Hematopoietic multipotent progenitor cell treated with erythropoietin and hydrocortisone succinate and interleukin-3 and kit ligand, for 8 days (in vitro differentiated cells): ENCODE measurements at places on chromosomes 12 and 14.

DNA sequence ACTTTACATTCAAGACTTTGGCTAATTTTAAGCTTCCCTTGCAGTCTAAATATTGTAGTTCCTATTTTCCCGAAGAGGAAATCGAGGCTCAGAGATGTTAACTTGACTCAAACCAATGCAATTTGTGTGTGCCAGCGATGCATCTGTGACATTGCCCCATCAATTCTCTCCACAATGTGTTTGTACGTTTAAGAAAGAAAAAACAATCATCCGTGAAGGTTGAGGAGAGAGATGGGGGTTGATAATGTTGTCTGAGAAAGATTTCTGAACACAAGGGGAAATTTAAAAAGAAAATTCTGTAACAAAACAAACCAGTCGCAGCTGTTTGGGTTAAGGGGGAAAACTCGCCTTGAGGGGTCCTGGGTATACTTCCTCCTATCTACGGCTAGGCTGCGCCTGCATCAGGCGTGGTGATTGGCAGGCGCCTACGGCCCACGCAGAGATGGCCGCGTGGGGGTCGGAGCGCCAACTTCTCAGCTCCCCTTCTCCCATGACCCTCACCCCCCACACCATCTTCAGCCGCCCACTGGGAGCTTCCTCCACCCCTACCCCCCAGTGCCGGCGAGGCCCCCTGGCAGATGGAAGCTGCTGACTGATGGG lies 12.3 kb downstream of the SIX1 start:
- no peak for DNase-seq

DNA sequence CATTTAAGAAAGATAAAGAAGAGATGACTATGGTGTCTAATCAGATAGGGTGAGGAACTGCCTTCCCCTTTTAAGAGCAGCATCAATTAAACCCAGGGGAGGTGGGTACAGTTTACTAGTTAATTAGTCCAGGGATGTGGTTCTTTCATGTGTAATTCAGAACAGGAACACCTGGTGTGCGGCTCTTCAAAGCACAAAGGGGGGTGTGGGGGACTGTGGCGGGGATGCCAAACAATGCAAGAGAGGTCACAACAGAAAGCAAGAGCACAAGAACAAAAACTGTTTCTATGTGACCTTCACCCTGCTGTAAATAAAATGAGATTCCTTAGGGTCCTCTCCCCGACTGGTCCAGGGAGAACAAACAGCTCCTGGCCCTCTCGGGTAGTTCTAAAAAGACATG lies 183.9 kb upstream of the SOX5 start:
- no peak for DNase-seq

- DNase-seq, result no peak
Measured at GRCh38 chr12:19783547-19784444, 344.5 kb downstream of the AEBP2 start.

DNA sequence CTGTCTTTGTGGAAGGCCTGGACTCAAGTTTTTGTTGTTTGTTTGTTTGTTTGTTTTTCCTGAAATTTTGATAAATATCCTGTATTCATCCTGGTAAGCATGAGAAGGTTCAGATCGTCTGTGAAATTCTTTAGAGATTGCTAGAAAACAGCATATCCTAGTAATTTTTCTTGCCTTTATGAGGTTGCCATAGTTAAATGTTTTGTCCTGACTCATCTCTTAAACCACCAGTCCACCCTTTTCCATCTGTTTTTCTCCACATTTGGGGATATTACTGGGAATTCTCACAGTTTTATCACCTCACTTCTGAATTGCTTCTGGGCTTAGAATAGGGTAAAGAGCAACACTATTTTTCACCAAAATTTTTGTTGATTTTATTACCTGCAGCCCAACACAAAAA lies 248.3 kb downstream of the FBXL14 start:
- no peak for DNase-seq

GRCh38 chr12:51900323-51900889 lies 6.9 kb upstream of the ACVRL1 start:
- DNase-seq, result no peak

GRCh38 chr14:74204491-74204890 lies 34.8 kb upstream of the VSX2 start:
- DNase-seq, result no peak

- no peak for DNase-seq
Measured at GRCh38 chr14:74549588-74549987, 56.0 kb downstream of the ISCA2 start.

- DNase-seq, result no peak
Measured at GRCh38 chr12:124148481-124149273, 146.2 kb upstream of the RFLNA start.

DNA sequence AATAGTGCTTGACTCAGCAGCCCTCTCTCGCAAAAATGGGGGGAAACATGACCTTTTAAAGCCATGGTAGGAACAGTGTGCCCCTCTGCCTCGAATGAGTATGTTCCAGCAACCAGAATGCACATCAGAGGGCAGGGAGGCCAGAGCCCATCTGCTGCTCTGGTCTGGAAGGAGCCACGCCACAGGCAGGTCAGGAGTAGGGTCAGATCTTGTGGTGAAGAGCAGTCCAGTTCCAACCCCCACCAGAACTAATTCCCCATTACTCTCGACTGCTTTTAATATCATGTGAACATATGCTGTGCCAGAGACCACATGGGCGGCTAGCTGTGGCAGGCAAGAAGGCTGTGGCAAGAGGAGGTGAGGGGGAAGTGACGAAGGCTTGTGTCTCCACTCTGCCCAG lies 34.6 kb upstream of the TMX1 start:
- DNase-seq, result no peak

DNA sequence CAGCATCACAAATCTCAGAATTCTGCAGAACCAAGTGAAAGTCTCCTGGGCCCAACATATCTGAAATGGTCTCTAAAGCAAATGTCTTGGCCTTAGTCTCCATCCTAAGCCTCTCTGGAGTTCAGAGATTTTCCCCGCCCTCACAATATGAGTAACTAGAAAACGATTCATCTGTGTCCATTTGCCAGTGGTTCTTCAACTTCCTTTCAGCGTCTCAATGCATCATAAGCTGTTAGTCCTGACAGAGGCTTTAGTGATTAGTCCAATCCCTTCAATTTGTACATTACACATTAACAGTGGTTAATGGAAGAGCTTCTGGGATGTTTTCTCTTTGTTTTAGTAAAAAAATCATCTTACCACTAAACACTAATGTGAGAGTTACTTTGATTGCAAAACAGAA lies 17.4 kb downstream of the NPC2 start:
- no peak for DNase-seq

DNA sequence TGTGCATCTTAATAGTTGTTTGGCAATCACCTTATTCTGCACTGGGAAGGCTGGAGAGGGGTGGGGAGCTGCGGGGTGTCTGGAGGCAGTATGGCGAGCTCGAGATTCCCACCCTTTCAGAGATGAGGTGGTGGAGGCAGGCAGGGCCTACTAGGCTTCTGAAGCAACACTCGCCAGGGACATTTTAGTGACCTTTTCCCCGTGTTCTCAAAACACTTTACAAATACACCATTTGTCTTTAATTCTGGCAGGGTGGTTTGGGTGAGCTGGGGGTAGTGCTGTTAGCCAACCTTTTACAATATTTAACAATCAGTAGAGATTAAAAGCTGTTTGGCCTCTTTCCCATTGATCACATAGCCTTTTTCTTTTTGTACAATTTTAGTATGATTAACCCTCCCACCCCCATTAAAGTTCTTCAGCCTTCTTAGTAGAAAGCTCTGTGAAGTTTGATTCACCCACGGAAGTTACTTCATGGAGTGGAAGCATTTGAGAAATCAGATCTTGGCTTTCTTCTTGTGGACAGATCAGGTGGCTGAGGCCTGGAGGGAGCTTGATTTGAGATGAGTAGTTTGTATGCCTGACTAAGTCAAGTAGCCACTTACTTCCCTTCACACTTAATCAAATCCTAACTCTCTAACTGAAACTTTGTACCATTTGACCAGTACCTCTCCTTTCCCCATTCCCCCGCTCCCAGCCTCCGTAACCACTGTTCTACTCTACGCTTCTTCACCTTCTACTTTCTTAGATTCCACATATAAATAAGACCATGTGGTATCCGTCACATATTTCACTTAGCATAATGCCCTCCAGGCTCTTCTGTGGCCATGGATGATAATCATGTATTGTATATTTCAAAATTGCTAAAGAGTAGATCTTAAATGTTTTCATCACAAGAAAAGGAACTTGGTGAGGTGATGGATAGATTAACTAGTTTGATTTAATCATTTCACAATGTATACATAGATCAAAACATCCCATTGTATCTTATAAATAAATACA lies 41.0 kb downstream of the TRAF3 start:
- no peak for DNase-seq

DNA sequence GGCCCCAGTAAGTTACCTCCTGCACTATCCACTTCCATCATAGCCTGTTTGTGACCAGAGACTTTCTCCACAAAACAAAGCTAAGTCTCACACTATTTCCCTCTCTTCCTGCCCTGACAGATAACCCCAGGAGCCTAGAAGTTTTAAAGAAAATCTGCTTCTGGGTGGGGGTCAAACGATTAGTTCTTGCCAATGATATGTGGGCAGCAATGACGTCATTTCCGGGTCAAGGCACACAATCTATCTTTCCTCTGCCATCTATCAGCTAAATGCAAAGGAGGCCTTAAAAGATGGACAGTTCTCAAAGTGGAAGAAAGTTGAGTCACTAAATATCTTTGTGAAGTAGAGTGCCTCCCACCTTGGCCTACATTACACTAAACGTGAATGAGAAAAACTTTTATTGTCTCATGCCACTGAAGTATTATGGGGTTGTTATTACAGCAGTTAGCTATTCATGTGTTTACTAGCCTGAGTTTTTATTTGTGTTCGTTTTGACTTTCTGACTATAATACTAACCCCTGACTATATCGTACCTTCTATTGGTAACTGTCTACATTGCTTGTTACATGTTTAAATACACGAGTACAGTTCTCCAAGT lies 86.2 kb downstream of the DENND5B start:
- no peak for DNase-seq

DNA sequence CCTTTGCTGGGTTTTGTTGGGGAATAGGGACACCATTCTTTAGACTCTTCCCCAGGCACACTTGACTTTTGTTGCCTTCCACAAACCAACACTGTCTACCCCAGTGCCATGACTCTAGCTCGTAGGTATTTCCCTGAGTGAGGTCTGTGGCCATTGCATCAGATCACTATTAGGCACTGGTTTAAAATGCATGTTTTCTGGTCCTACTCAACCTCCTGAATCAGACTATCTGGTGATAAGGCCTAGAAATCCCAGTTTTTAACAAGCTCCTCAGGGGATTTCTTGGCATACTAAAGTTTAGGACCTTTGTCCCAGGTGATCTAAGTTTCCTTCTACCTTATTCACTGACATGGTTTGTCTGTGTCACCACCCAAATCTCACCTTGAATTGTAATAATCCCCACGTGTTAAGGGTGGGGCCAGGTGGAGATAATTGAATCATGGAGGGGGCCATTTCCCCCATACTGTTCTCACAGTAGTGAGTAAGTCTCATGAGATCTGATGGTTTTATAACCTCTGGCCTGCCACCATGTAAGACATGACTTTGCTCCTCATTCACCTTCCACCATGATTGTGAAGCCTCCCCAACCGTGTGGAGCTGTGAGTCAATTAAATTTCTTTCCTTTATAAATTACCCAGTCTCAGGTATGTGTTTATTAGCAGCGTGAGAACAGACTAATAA lies 87.8 kb upstream of the PSMC1 start:
- no peak for DNase-seq

- DNase-seq, result no peak
Measured at GRCh38 chr12:124474709-124475108, 92.7 kb downstream of the NCOR2 start.

DNA sequence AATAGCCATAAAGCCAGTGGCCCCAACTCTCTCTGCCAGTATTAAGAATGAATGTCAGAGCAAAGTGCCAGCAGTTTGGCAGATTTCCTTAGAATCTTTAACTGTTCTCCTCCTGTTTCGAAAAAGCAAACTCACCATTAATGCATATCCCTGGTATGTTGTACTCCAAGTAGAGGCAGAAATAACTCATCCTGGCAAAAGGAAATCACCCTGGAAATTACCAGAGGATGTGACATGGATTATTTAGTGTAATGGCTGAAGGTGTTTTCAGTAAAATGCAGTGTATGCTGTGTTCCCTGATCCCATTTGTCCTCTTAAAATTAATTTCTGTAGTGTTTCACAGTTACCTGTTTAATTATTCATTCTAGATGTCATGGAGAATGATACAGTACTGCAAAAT lies 105.3 kb downstream of the PDZRN4 start:
- no peak for DNase-seq
